ENCODE measurements at places on chromosomes 11 and 22. TPM values are rescaled to one million over a fixed set of nuclear protein-coding genes. Genes with fewer than 3 reads are reported as not detected.

The ZNF280A gene
- not detected for total RNA-seq

The NAALAD2 gene
- 1.1 TPM for total RNA-seq

The POLR2F gene
- 88.8 TPM for total RNA-seq

The TRIM6 gene
- 0.84 TPM for total RNA-seq

The CD3G gene
- total RNA-seq: 0.78 TPM

The WNT7B gene
- total RNA-seq: not detected

The IFITM10 gene
- total RNA-seq: 0.92 TPM

The SLC17A6 gene
- total RNA-seq: not detected

The MMP12 gene
- total RNA-seq: not detected

The ESAM gene
- 43.1 TPM for total RNA-seq

The TMPRSS5 gene
- 0.38 TPM for total RNA-seq

The OR5AS1 gene
- total RNA-seq: not detected

The SNX32 gene
- not detected for total RNA-seq

The NTM gene
- 2.9 TPM for total RNA-seq

The OR6A2 gene
- total RNA-seq: not detected

The NNMT gene
- total RNA-seq: 44.0 TPM

The AIFM3 gene
- 0.65 TPM for total RNA-seq

The LDHAL6A gene
- not detected for total RNA-seq

The OR2AG2 gene
- total RNA-seq: not detected

The MEI1 gene
- total RNA-seq: 0.41 TPM

The BLID gene
- not detected for total RNA-seq

The CCDC89 gene
- total RNA-seq: 0.22 TPM

The PAMR1 gene
- 14.5 TPM for total RNA-seq

The OR4X1 gene
- total RNA-seq: not detected

The THYN1 gene
- total RNA-seq: 36.8 TPM
